ENCODE measurements at places on chromosomes 16 and 17. TPM values are rescaled to one million over a fixed set of nuclear protein-coding genes. Genes with fewer than 3 reads are reported as not detected.

The NLRC5 gene
- 47.5 TPM for total RNA-seq

GRCh38 chr17:50115756-50116155 is 14.2 kb downstream of the SAMD14 start:
- DNase-seq: no peak
- no peak overlapping the region for H3K27ac ChIP-seq
- peaks cover 26% of the 10 kb centered on the region for H3K4me1 ChIP-seq
- H3K36me3 ChIP-seq: no peaks in the 10 kb centered on the region

DNA sequence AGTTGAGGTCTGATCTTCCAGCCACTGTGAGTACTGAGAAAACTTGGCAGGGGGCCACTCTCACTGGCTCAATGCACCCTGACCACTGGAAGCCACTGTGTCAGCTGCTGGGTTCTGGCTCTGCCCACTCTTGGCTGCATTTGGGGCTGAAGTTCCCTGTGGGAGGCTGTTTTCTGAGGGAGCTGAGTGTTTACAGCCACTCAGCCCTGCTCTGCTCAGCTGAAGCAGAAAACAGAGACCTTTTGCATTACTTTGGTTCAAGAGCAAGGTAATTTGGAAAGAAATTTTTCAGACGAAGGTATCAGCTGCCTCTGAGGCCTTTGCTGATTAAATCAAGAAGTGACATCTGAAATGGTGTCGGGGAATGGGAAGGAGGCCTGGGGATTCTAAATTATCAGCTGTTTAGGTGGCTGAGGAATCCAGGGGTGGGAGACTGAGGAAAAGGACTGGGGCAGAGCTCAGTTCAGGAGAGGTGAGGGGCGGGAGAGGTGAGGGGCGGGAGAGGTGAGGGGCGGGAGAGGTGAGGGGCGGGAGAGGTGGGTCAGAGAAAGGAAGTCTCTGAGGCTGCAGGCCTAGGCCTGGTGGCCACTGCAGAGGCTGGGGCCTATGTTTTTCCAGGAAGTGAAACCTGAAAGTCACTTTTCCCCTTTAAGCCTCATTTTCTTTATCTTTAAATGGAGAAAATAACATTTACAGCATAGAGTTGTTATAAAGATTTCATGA is at the start of gene ACSM5:
Gene ACSM5, plus strand, starts transcription at position 137 of the 723 bp plus-strand sequence. CDS start 1,951 bp downstream, outside the sequence.
- H3K36me3 ChIP-seq: no peaks in the 10 kb centered on the region
- no peak for DNase-seq
- no peaks in the 10 kb centered on the region for H3K4me1 ChIP-seq
- H3K27ac ChIP-seq: peak within 1 kb of the TSS; percentile 58
- no peaks in the 10 kb centered on the region for H3K27me3 ChIP-seq

The ST3GAL2 gene
- 31.8 TPM for total RNA-seq

DNA sequence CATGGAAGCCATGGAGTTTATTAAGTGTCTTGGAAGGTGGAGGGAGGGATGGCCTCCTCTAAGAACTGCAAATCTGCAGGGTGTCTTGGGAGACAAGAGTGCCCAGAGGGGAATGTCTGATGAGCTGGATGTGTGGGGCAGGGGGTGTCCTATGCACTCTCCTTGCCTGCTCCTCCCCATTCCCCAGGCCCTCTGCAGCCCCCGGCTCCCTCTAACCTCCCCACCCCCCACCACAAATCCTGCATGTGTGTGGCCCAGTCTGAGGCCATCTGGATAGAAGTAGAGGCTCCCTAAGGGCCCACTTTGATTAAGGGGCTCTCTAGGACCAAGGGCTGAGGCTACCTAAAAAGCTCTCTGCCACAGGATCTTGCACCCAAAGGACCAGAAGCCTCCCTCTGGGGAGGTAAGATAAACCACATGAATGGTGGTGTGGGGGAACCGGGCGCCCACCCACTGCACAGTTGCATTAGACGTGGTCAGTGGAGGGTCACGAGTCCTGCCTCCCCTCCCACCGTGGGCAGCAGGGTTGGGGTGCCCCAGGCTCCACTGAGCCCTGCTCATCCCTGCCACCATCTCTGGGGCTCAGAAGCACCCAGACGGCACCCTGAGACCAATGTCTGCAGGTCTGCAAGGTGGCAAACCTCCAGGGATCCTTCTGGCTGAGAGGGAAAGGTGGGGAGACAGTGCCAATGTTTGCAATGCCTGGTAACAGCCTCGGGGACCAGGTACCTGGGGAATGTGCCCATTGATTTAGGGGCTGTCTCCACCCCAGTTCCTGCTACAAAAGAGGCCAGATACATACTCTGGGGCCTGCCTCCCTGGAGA is 618 bp downstream of the AANAT start:
- no peak overlapping the region for H3K4me3 ChIP-seq
- H3K36me3 ChIP-seq: peaks cover 28% of the 10 kb centered on the region
- H3K27me3 ChIP-seq: no peaks in the 10 kb centered on the region
- H3K4me1 ChIP-seq: peaks cover 5% of the 10 kb centered on the region
- H3K27ac ChIP-seq: no peak overlapping the region

- H3K27ac ChIP-seq: no peak overlapping the region
- no peak for DNase-seq
- no peaks in the 10 kb centered on the region for H3K27me3 ChIP-seq
- H3K4me1 ChIP-seq: peaks cover 20% of the 10 kb centered on the region
- peaks cover 34% of the 10 kb centered on the region for H3K36me3 ChIP-seq
Observed at GRCh38 chr17:57835333-57835900, 14.4 kb downstream of the MRPS23 start.

DNA sequence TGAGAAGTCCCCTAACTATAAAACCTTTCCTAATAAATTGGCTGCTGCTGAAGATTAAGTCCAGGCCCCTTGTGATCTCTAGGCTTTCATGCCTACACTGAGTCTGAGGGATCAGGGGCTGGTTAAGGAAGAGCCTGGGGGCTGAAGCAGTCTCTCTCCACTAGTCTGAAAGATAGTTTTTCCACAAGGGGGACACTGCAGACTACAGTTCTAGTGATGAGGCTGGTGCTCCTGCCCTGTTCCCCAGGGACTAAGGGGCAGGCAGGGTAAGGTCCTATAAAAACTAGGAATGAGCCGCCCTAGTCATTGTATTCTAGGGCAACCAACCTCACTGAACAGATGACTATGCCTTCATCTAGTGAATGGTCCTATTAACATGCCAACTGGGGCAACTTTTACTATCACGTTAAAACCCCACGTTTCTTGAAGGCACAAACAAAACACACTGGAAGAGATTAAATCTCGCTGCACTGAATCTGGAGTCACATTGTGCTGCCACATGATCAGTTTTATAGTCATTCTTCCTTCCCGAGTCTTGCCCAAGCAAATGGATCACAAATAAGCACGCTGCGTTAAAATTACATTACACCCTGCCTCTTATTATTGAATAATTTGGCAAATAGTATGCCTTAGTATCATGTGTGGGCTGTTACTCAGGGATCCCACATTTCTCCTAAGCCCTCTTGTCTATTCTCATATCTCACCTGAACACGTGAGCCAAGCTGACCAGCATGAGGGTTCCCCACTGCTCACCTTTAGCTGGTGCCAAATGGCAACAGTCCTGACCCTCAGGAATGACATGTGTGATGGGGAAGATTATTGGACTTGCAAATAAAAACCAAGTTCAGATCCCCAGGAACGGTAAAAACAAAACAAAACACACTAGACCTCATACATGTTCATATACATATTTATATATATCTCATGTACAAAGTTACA is 95.4 kb upstream of the TOB1 start:
- no peak overlapping the region for H3K4me3 ChIP-seq
- H3K27ac ChIP-seq: no peak overlapping the region
- peaks cover 5% of the 10 kb centered on the region for H3K4me1 ChIP-seq
- no peak for DNase-seq
- H3K27me3 ChIP-seq: no peaks in the 10 kb centered on the region

The CMIP gene
- total RNA-seq: 77.4 TPM

DNA sequence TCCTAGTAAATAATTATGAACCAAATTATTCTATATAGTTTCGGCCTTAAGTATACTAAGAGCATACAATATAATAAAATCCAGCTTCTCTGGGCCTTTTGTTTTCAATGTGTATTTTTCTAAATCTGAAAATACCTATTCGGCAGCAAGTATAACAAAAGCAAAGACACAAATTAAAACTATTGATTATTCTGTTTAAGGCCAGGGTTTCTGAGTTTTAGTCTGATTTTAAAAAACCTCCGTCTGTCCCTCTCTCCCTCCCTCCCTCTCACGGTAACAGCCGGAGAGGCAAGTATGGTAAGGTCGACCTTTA is 1.5 kb downstream of the TOB1 start:
- H3K27me3 ChIP-seq: no peaks in the 10 kb centered on the region
- H3K4me1 ChIP-seq: peaks cover 45% of the 10 kb centered on the region
- peaks cover 31% of the 10 kb centered on the region for H3K36me3 ChIP-seq
- peak overlapping the region; percentile 91 for H3K4me3 ChIP-seq
- H3K27ac ChIP-seq: peak overlapping the region; percentile 99
- no peak for DNase-seq

- H3K36me3 ChIP-seq: peaks cover 13% of the 10 kb centered on the region
- H3K27me3 ChIP-seq: no peaks in the 10 kb centered on the region
- DNase-seq: no peak
Observed at GRCh38 chr16:53827741-53828140, 123.8 kb downstream of the FTO start.

DNA sequence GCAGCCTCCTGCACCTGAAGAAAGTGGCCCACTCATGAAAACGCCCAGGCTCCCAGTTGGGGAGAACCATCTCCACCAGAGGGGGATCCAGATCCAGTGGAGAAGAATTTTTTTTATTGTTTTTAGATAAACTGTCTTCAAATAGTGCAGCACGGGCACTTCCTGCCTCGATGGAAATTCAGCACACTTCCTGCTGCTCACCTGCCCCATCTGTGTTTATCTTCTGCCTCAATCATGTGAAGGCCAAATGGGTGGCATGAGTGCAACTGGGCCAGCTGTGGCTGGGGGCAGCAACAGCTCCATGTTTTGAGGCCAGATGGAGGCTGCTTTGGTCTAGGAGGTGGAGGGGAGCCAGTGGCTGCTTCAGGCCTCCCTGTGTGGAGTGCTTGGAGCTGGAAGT is 75.9 kb upstream of the WSB1 start:
- no peaks in the 10 kb centered on the region for H3K4me1 ChIP-seq
- H3K36me3 ChIP-seq: no peaks in the 10 kb centered on the region
- H3K4me3 ChIP-seq: no peak overlapping the region
- no peak overlapping the region for H3K27ac ChIP-seq
- no peaks in the 10 kb centered on the region for H3K27me3 ChIP-seq
- no peak for DNase-seq

DNA sequence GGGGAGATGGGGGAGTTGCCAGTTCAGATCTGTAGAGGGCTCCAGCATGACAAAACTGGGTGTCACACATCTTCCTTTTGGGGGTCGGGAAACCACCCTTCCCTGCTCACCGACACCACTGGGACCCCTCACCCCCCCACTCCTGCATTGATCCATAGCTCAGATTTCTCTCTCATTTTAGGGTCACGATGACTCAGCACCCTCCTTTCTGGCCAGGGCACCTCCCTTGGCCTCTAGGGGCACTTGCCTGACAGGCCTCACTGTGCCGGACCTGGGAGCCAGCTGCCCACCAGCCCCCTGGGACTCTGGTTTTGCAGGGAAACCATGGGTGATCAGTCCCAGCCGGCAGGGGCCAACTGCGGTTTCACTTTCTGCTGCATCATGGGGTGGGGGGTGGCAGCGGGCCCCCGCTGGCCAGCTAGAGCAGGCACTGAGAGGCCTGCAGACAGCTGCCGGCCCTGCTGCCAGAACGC is 239.4 kb downstream of the MRTFB start:
- no peak for DNase-seq
- no peak overlapping the region for H3K4me3 ChIP-seq
- no peaks in the 10 kb centered on the region for H3K36me3 ChIP-seq
- no peaks in the 10 kb centered on the region for H3K27me3 ChIP-seq
- no peak overlapping the region for H3K27ac ChIP-seq

DNA sequence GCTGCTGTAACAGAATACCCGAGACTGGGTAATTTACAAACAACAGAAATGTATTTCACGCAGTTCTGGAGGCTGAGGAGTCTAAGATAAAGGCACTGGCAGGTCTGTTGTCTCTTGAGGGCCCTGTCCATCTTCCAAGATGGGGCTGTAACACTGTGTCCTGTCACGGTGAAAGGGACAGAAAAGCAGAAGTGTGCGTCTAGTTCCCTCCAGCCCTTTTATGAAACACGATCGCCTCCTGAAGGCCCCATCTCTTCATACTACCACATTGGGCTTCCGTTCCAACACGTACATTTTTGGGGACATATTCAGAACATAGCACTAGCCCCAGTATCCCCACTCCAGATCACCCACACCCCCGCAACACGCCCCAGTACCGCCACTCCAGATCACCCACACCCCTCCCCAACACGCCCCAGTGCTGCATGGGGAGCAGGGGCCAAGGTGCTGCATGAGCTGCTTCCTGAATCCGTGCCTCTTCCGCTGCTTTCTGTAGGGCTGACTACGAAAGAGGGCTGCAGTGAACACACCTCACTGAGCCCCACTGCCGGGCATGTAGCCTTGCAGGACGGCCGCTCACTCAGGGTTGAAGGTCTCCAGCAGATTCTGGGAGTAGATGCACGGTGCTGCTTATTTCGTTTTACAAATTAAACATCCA is 91.9 kb downstream of the RPTOR start:
- H3K4me1 ChIP-seq: no peaks in the 10 kb centered on the region
- H3K27ac ChIP-seq: no peak overlapping the region
- no peak for DNase-seq
- no peaks in the 10 kb centered on the region for H3K36me3 ChIP-seq

GRCh38 chr17:1060991-1061390 is 64.1 kb downstream of the TIMM22 start:
- H3K36me3 ChIP-seq: peaks cover 65% of the 10 kb centered on the region
- H3K4me1 ChIP-seq: peaks cover 2% of the 10 kb centered on the region
- no peak overlapping the region for H3K4me3 ChIP-seq
- DNase-seq: peak; percentile 76
- no peaks in the 10 kb centered on the region for H3K27me3 ChIP-seq

The NAE1 gene
- total RNA-seq: 37.4 TPM

- H3K4me1 ChIP-seq: peaks cover 52% of the 10 kb centered on the region
- H3K27ac ChIP-seq: no peak overlapping the region
- no peaks in the 10 kb centered on the region for H3K27me3 ChIP-seq
- no peak overlapping the region for H3K4me3 ChIP-seq
- H3K36me3 ChIP-seq: peaks cover 4% of the 10 kb centered on the region
Observed at GRCh38 chr17:60610473-60610872, 10.5 kb downstream of the PPM1D start.

- no peak overlapping the region for H3K4me3 ChIP-seq
- H3K27ac ChIP-seq: no peak overlapping the region
- DNase-seq: no peak
- peaks cover 8% of the 10 kb centered on the region for H3K4me1 ChIP-seq
Observed at GRCh38 chr17:55343900-55344513, 77.6 kb downstream of the MMD start.

GRCh38 chr16:12646098-12646489 is 157.6 kb downstream of the CPPED1 start:
- DNase-seq: no peak
- no peak overlapping the region for H3K27ac ChIP-seq
- no peaks in the 10 kb centered on the region for H3K36me3 ChIP-seq
- no peak overlapping the region for H3K4me3 ChIP-seq
- H3K4me1 ChIP-seq: no peaks in the 10 kb centered on the region

The GLP2R gene
- total RNA-seq: 3.4 TPM

The TRAP1 gene
- 51.8 TPM for total RNA-seq

All from lower lobe of right lung (tissue), 2 donors.